ENCODE measurements at places on chromosomes 2 and 18. TPM values are rescaled to one million over a fixed set of nuclear protein-coding genes. Genes with fewer than 3 reads are reported as not detected.

GRCh38 chr18:10232062-10232461, 222.4 kb upstream of the APCDD1 start:
- H3K36me3 ChIP-seq = no peaks in the 10 kb centered on the region
- no peak overlapping the region for H3K27ac ChIP-seq
- no peak for DNase-seq
- peaks cover 24% of the 10 kb centered on the region for H3K4me1 ChIP-seq
- no peaks in the 10 kb centered on the region for H3K27me3 ChIP-seq
- no peak overlapping the region for H3K4me3 ChIP-seq

FOXD4L1 gene
- not detected for total RNA-seq

AGXT gene
- not detected for total RNA-seq

CD207 gene
- not detected for total RNA-seq

DNA sequence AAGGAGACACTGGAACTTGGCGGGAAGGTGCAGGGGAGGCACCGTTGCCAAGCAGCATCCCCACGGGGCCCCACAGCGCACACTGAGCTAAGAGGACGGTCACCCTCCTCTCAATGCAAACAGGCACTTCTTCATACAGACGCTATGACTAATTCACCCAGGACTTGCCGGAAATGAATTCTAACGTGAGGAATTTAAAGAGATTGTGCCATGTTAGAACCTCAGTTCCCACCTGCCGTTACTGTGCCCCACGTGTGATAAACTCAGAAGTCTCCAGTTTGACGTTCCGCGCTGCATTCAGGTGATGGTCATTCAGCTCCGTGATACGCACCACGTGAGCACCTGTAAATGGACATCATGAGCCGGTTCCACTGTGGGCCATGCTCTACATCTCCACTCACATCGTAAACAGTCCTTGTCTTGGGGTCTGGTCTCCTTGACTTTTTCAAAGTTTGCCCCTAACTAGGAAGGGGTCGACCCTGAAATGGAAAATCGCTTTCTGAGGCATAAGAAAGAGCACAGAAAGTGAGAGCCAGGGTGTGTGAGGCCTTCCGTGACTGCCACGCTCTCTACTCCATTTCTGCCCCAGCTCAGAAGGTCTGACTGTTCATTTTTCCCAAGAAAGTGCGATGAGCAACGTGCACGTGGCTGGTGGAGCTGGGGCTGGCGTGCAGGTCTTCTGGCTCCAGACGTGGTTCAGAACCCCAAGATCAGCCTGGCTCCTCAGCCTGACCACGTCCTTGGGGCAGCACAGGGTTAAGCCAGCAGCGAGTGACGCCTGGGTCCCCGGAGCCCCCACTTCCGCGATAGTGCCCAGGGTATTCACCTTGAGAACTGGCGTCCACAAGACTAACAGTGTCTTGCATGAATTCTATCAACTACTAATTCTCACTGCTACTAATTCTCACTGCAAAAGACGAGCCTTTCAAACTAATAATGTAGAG, 35.1 kb downstream of the TMEM18 start:
- H3K4me1 ChIP-seq = peaks cover under 1% of the 10 kb centered on the region
- peaks cover 22% of the 10 kb centered on the region for H3K27me3 ChIP-seq
- H3K27ac ChIP-seq = no peak overlapping the region
- no peaks in the 10 kb centered on the region for H3K36me3 ChIP-seq
- H3K4me3 ChIP-seq = no peak overlapping the region
- no peak for DNase-seq

GRCh38 chr2:85734015-85734414, 19.8 kb upstream of the ATOH8 start:
- no peak overlapping the region for H3K27ac ChIP-seq
- peak; percentile 68 for DNase-seq
- H3K36me3 ChIP-seq = peaks cover 1% of the 10 kb centered on the region

DNA sequence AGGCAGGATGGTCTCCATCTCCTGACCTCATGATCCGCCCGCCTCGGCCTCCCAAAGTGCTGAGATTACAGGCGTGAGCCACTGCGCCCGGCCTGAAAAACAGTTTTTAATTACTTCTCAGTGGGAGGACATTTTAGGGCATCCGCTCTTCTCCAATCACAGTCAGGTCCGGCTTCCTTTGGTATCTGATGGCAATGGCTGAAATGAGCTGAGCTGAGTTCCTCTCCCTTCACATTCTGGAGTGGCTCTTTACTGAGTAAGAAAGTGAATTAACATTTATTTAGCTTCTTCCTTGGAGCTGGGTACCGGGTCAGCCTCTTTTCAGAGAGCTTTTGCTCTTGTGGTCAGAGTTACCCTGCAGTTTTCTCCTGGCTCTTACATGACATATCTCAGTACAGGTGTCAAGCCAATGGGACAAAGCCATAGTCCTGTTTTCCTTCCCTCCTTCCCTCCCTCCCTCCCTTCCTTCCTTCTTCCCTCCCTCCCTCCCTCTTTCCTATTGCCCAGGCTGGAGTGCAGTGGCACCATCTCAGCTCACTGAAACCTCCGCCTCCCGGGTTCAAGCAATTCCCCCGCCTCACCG, 1.1 kb upstream of the TTC27 start:
- peaks cover 34% of the 10 kb centered on the region for H3K4me1 ChIP-seq
- H3K36me3 ChIP-seq = peaks cover 19% of the 10 kb centered on the region
- H3K4me3 ChIP-seq = peak overlapping the region; percentile 93
- H3K27ac ChIP-seq = peak overlapping the region; percentile 92
- DNase-seq = no peak
- H3K27me3 ChIP-seq = no peaks in the 10 kb centered on the region

KCNS3 gene
- total RNA-seq = 0.41 TPM

DNA sequence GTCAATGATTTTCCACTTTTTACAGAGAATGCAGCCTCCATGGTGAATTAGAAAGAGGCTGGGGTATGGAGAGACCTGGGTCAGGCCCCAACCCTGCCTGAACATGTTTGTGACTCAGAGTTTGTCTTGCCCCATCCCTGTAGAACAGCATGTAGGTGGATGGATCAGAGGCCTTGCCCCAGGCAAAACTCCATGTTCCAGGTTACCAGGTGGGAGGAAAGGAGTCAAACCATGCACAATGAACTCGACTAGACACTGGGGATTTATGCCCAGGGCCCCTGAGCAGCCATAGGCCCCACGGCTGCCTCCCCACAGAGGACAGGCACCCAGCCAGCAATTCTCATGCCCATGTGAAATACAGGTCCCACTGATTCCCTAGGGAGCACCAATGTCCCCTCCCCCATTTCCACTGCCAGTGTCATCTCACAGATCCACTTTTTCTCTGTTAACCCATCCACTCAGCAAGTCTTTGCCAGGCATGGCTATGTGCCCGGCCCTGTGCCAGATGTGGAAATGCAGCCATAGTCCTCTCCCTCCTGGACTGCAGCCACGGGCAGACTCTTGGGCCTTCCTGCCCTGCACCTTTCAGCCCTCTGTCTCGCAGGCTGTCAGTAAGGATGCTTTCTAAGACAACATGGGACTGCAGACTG, 737.8 kb upstream of the HS6ST1 start:
- H3K27me3 ChIP-seq = peaks cover 2% of the 10 kb centered on the region
- H3K36me3 ChIP-seq = no peaks in the 10 kb centered on the region
- no peak overlapping the region for H3K4me3 ChIP-seq
- peaks cover 32% of the 10 kb centered on the region for H3K4me1 ChIP-seq
- no peak overlapping the region for H3K27ac ChIP-seq

DNA sequence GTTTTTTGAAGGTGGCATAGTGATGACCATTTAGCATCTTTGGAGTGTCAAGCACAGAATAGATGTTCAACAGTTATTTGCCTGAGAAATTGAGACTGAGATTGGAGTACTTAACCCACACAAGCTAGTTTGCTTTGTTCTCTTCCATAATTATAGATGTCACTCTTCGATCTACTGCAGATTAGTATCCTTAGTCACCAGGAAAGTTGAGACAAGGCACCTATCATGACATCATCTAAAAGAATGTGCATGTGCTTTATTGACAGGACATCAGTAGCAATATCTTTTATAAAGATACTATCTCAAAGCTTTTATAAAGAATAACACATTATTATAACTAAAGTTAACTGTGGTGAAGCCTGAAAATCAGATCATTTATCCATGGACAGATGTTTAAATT, 6.4 kb downstream of the VRK2 start:
- H3K36me3 ChIP-seq = peaks cover 5% of the 10 kb centered on the region
- H3K4me1 ChIP-seq = peaks cover 7% of the 10 kb centered on the region
- DNase-seq = no peak
- no peak overlapping the region for H3K4me3 ChIP-seq

DNA sequence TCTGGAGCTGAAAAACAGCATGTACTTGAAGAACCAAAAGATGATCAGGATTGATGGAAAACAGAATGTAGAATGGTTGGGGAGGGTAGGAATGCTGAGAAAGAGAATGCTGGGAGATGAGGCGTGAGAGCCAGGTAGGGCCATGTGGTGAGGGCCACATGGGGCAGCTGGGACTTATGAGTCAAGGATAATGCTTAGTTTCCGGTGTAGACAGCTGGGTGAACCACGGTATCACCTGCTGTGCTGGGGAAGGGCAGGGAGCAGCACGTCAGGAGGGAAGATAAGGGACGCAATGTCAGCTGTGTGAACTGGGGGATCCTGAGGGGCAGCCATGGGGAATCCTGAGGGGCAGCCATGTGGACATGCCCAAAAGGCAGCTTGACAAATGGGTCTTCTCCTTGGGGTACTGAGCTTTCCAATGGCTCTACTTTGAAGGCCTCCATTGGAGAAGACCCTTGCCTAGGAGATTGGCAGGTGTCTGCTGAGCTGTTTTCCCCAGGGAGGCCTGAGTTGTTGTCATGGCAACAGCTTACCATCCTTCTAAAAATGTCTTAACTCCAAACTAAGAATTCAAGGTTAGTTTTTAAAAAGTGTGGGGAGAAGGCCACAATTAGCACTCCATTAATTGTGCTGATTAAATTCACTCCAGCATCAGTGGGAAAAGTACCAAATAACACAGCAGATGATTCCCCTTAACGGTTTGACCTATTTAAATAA, 51.1 kb downstream of the MTHFD2 start:
- H3K4me1 ChIP-seq = peaks cover 6% of the 10 kb centered on the region
- H3K36me3 ChIP-seq = no peaks in the 10 kb centered on the region

MBD5 gene
- 31.1 TPM for total RNA-seq

- no peaks in the 10 kb centered on the region for H3K27me3 ChIP-seq
- no peak overlapping the region for H3K27ac ChIP-seq
- H3K4me1 ChIP-seq = no peaks in the 10 kb centered on the region
- DNase-seq = no peak
- no peak overlapping the region for H3K4me3 ChIP-seq
These were observed 1438.1 kb downstream of the DPP10 start for GRCh38 chr2:115880558-115880957.

GRCh38 chr2:60320724-60321123, 232.7 kb downstream of the BCL11A start:
- peaks cover 28% of the 10 kb centered on the region for H3K27me3 ChIP-seq
- DNase-seq = no peak
- peaks cover 2% of the 10 kb centered on the region for H3K36me3 ChIP-seq
- H3K27ac ChIP-seq = no peak overlapping the region
- peaks cover 5% of the 10 kb centered on the region for H3K4me1 ChIP-seq

GRCh38 chr2:113127646-113128570, 510 bp downstream of the IL1RN start:
- peaks cover 24% of the 10 kb centered on the region for H3K27me3 ChIP-seq
- no peak for DNase-seq
- H3K4me1 ChIP-seq = no peaks in the 10 kb centered on the region
- H3K27ac ChIP-seq = no peak overlapping the region
- H3K36me3 ChIP-seq = no peaks in the 10 kb centered on the region

- no peaks in the 10 kb centered on the region for H3K36me3 ChIP-seq
- H3K27ac ChIP-seq = peak overlapping the region; percentile 85
- H3K4me3 ChIP-seq = peak overlapping the region; percentile 59
- H3K4me1 ChIP-seq = peaks cover 52% of the 10 kb centered on the region
- H3K27me3 ChIP-seq = no peaks in the 10 kb centered on the region
- no peak for DNase-seq
These were observed 112.9 kb downstream of the LTBP1 start for GRCh38 chr2:33059471-33060156.

DNA sequence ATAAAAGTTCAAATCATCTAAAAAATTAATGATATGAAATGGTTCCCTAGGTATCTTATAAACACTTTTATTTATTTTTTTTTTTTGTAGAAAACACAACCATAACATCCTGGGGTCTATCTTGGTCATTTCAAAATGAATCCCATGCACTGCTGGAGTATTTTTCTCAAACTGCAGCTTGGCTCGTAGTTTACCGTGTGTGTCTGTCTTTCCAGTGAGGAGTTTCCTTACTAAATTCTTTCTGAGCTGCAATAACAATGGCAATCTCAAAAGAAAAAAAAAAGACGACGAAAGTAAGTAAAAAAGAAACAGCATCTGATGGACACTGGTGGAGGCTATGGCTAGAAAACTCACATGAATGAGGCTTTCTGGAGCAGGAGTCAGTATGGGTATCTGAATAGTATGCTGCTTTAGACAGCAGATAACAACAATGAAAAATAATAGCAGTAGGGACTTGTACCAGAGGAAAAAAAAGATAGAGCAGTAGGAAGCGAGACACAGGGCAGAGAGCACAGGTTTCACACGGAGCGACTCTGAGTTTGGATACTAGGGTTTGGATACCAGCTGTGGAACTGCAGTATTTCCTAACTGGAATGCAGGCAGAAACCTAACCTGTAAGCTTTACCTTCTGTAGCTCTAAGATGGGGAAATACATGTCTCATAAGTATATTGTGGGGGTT, 43.5 kb downstream of the CALCRL start:
- no peak for DNase-seq
- peak overlapping the region; percentile 84 for H3K27ac ChIP-seq
- H3K4me1 ChIP-seq = peaks cover 36% of the 10 kb centered on the region
- H3K4me3 ChIP-seq = peak overlapping the region; percentile 17
- H3K27me3 ChIP-seq = no peaks in the 10 kb centered on the region
- peaks cover 2% of the 10 kb centered on the region for H3K36me3 ChIP-seq

TFCP2L1 gene
- total RNA-seq = not detected

DNA sequence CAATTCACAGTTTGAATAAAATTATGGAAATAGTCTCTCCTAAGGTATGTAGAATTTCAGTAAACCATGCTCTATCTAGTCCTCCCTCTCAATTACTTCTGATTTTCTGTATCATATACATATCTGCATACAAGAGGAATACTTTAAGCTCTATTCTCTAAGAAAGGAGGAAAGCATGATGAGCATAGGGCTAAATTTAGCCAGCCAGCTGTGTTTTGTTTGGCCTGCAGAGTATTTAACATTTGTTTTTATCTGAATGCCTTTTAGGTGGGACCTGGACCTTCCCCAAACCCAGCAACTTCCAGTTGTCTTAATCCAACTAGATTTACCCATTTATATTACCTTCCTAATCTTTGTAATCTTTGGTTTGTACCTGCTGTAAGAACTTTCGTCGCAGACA, 42.2 kb upstream of the FAM117B start:
- no peak for DNase-seq
- H3K4me1 ChIP-seq = peaks cover 24% of the 10 kb centered on the region
- no peaks in the 10 kb centered on the region for H3K36me3 ChIP-seq

DNA sequence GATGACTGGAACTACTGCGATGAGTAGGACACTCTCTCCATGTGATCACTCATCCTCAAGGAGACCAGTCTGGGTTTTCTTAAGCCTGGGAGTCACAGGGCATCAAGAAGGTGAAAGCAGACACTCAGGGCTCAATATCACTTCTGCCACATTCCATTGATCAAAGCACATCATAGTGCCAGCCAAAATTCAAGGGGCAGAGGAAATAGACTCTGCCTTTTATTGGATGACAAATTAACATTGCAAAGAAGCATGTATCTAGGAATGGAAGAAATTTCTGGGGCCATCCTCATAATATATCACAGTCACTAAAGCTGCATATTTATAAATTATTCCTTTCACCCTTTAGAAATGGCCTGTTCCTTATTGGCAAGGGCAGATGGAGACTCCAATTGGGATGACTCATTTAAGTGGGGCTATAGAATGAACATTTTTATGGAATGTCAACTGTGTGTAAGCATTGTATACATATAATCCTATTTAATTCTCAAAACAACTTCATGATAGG, 114.8 kb upstream of the CDC42EP3 start:
- DNase-seq = no peak
- H3K4me3 ChIP-seq = no peak overlapping the region
- peaks cover 64% of the 10 kb centered on the region for H3K4me1 ChIP-seq
- peaks cover 16% of the 10 kb centered on the region for H3K36me3 ChIP-seq

SCN9A gene
- total RNA-seq = 30.1 TPM

TDRD15 gene
- total RNA-seq = 0.10 TPM
